Stimulated activated CD8-positive, alpha-beta memory T cell treated with anti-CD3 and anti-CD28 coated beads, Interleukin-4, amount 100 ng/mL, for 1 hour (primary cell): ENCODE measurements at places on chromosomes 7 and 10.

DNA sequence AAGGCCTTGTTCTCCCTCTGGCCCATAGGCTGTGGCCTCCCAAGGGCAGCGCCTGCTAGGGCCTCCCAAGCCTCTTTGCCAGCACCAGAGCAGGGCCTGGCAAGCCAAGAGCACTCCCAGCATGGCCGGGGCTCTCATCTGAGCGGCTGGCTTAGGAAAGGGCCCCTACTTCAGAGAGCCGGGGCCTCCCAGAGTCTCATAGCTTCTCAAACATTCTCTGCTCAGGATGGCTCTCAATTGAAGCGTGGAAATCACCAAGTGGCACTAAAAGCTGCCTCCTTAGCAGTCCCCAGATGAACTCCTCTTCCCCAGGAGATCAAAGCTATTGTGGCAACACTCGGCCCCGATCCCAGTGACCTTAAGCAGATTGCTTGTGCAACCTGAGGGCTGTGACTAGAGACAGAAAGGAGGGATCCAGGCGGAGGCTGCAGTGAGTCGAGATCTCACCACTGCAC is 69.4 kb downstream of the FAM53B start:
- DNase-seq = no peak

DNA sequence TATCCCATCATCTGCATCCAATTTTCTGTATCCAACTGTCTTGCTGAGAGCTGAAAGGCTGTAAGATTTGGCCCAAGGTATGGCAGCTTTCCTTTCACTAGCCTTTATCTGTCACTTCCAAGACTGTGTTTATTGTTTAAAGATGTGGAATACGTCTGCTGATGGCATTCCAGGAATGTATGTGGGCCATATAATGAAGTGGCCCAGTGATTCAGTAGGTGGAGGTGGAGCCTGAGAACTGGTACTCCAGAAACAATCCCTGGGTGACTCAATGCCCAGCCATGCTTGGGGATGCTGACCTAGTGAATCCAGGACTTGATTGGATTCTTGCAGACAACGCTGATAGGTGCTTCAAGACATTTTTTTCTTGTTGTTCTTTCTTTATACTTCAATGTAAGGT is 13.5 kb downstream of the NEUROD6 start:
- DNase-seq = no peak

GRCh38 chr10:1604246-1604645 is 133.1 kb downstream of the ADARB2 start:
- DNase-seq = no peak

DNA sequence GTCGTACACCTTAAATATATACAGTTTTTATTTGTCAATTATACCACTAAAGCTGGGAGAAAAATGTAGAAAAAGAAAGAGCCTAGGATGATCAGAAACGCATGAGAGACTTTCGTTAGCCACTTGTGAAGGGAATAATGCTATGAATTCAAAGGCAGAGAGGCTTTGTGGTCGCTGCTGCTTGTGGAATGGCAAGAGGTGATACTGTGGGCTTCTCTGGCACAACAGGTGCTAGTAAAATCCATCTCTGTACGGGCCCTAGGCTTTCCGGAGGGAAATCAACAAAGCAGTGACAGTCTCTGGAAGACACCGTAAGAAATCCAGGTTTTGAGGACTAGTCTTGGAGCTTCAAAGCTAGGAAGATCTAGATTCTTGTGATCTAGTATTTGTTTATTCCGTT is 52.6 kb downstream of the LRRC72 start:
- no peak for DNase-seq

- no peak for DNase-seq
Observed at GRCh38 chr7:79897166-79897565, 237.5 kb upstream of the GNAI1 start.

DNA sequence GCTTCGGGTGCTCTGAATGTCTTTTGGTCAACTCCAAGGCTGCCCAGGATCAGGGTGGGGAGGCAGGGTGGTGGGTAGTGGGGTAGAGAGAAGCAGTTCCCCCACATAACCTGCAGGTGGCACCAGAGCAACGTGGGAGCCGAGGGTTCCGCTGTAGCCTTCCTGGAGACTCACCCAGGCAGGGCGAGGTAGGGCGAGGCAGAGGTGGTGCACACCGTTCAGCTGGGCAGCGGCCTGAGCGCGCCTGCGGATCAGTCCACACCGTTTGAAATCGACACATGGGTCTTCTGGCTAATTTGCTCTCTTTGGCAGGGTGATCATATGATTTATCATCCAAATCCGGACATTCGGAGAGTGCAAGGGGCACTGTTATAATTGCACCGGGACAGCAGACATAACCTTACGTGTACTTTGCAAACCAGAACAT is 41.4 kb upstream of the MAP3K8 start:
- DNase-seq = peak; percentile 61

DNA sequence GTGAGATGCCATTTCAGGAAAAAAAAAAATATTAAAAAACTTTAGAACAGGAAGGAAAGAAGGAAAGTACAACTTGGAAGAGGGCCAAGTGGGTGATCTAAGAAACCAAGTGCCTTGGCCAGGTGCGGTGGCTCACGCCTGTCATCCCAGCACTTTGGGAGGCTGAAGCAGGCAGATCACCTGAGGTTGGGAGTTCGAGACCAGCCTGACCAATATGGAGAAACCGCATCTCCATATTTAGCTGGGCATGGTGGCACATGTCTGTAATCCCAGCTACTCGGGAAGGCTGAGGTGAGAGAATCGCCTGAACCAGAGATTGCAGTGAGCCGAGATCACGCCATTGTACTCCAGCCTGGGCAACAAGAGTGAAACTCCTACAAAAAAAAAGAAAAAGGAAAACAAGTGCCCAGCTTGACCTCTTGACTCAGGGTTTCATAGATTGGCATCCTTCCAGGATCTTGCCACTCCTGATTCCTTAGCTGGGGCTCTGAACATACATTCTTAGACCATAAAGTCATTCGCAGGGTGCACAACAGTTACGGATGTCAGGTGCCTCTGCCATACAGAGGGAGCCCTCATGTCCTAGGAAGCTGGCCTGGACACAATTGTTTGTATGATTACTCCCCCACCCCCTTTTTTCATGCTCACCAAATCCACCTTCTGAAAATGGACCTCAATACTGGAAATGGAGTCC is 2.1 kb upstream of the GUSB start:
- DNase-seq = no peak

GRCh38 chr10:63670291-63670898 is 149.2 kb downstream of the REEP3 start:
- DNase-seq = no peak

DNA sequence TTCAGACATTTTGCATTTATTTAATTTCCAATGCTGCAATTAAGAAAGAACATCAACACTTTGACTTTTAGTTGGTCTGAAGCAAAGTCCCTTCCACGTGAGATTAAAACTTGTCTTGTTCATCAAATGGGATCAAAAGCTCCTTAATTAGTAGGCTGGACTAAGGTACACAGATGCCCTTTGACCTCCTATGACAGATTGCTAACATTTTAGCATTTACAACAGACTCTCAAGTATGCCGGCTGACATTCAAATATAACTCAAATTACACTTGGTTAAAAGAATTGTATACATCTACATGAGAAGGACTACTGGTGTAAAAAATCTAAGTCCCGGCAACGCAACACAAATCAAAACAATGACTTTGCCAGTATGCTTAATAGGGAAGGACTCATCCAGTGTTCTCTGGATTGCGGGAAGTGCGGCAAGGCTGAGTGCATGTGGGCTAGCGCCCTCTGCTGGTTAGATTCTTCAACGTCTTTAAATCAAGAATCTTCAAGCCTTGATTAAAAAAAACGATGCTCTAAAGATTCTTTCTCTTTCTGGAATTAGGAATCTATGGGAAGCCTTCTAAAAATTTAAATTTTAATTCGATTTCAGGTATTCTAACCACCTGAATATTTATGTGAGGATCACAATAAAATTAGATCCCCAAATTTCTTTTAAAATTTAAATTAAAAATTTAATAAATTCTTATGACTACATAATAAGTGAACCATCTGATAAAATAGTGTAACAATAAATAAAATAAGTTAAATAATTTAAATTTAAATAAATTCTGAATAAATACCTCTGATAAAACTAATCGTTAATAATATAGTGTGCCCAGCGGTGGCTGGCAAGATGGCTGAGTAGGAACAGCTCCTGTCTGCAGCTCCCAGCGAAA is 444.7 kb downstream of the DGKB start:
- peak; percentile 2 for DNase-seq

GRCh38 chr10:14751921-14752320 is 22.8 kb downstream of the FAM107B start:
- DNase-seq = no peak

DNA sequence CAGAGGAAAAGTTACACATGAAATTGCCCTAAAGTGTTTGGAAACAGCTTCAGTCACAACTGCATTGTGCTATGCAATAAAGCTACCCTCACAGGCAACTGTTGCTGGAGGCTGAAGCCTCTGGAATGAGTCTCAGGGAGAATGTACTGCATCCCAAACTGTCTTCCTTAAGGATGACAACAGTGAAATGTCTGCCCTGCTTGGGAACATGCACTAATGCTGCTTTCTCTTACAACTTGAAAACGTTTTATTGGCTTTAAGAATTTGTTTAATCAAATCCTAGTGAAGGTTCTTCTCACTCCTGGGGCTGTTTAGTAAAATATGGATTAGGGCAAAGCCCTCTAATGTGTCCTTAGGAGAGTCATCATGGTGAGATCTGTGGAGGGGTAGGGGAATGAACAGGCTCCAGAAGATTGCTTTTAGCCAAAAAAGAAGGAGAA is 215.4 kb downstream of the TWIST1 start:
- DNase-seq = no peak

- DNase-seq = no peak
Observed at GRCh38 chr7:126370038-126370668, 882.6 kb downstream of the GRM8 start.

GRCh38 chr10:131567279-131568162 is 256.0 kb upstream of the TCERG1L start:
- DNase-seq = no peak

DNA sequence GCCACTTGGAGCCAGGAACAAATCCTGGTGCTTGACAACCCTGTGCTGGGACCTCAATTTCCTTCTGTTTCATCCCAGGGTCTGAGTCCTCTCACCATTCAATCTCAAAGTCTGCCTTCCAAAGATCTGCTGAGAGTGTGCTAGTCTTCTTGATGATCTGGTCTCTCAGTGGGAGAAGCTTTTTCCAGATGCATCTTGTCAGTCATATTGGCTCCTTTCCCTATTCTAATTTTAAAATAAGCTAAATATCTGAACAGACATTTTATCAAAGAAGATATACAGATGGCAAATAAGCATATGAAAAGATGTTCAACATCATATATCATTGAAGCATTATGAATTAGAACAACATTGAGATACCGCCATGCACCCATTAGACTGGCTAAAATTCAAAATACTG is 469.3 kb downstream of the NEBL start:
- no peak for DNase-seq

DNA sequence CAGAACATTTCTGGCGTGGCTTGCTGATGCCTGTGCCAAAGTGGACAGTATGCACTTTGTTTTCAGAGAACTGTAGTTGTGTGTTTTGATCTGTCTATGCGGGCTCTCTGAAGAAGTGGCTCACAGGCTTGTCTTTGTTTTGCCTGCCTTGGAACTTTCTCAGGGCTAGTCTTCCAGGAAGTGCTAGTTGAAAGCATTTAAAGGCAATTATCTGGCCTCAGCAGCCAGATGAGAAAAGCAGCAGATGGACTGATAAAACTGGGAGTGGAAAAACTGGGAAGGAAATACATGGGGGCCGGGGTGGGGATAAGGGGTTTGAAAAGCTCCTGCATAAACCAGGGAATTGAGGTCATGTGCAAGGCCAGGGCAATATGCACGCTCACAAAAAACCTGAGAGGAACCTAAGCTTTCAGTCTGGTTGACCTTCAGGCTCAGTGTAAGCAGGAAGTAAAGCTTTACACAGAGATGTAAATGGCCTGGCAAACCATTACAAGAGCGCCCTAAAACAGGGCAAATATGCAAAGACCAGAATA is 94.5 kb downstream of the ZNF33B start:
- DNase-seq = no peak

DNA sequence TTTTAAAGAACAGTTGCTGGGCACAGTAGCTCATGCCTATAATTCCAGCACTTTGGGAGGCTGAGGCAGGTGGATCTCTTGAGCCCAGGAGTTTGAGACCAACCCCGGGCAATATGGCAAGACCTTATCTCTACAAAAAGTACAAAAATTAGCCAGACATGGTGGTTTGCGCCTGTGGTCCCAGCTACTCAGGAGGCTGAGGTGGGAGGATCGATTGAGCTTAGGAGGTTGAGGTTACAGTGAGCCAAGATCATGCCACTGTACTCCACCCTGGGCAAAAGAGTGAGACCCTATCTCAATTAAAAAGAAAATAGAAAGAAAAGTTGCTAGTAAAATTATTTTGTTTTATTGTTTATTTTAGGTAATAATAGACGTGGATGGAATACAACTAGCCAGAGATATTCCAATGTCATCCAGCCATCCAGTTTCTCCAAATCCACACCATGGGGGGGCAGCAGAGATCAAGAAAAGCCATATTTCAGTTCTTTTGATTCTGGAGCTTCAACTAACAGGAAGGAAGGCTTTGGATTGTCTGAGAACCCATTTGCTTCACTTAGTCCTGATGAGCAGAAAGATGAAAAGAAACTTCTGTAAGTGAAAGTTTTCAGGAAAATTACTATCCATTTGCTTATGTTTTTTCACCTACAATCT is 3.0 kb downstream of the NUP42 start:
- no peak for DNase-seq

DNA sequence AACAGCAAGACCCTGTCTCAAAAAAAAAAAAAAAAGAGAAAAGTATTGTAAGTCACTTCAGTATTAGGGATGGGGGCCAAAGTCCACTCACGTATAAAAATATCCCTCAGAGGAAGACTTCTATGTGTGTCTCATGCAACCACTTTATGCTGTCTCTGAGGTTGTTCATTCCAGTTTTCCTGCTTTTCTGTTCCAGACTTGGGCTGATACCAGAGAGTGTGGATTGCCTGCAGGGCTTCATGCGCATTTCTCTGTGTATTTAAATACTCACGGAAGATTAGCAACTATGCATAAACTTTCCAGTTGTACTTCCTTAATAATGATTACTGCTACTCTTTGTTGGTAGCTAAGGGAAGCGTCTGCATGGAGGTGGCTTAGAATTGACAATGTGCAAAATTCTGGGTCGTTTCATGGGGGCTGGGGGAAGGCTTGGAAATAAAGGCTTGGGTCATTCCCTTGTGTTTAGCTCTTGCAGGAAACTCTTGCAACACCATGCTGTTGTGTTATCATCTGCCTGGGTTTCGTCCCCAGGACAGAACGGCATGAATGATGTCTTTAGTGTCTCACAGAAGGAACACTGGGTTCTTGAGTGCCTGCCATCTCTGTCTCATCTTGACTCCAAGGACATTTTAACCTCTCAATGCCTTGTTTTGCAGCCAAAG is 54.1 kb downstream of the KIAA1217 start:
- no peak for DNase-seq

- no peak for DNase-seq
Observed at GRCh38 chr10:34707656-34708055, 107.4 kb downstream of the PARD3 start.
